ENCODE measurements at places on chromosomes 5 and 9.

DNA sequence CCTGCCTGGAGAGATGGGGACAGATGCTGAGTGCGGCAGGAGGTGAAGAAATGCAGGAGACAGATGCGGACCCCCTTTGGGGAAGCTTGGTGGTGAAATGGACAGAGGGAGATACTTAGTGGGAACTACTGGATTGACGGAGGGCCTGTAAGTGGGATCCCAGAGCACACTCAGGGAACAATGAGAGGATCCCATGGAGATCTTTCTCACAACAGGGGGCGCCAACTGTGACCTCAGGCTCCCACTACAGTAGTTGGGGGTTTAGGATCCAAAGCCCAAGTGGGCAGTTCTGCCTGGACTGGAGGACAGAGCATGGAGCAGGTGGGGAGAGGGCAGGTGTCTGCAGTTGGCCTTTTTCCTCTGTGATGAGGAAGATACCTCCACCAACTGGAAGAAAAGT, 3.4 kb downstream of the DPM2 start:
- no peak for DNase-seq

- DNase-seq: no peak
These were observed 31.4 kb upstream of the SELENOP start for GRCh38 chr5:42842921-42843641.

- DNase-seq: no peak
These were observed 51.3 kb upstream of the FREM1 start for GRCh38 chr9:14961372-14962068.

GRCh38 chr5:55603922-55604321, 69.2 kb upstream of the PLPP1 start:
- no peak for DNase-seq

DNA sequence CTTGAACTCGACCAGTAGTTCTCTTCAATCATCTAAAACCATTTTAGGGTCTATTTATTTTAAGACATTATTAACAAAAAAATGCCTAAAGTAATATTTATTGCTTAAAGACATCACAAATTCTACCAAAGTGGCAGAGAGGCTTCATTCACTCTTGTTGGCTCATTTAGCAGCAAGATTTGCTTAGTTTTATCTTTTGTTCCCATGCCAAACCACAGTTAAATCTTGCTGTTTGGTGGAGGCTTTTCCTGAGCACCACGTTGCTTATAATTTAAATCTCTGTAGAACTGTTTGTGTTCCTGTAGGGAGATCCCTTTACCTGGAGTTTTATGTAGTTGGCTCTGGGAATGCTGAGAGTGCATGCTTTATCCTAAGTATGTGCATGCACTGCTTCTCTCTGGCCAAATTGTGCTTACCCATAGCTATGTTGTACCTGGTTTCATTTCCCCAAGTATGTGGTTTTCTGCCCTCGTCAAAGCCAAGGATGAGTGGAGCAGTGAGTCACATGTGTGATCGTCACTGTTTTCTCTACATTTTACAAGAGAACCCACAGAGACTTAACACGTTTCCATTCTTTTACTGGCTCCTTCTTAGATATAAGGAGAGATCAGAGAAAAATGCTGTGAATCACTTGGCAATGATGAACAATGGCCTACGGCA, 42.1 kb upstream of the MAST4 start:
- no peak for DNase-seq

DNA sequence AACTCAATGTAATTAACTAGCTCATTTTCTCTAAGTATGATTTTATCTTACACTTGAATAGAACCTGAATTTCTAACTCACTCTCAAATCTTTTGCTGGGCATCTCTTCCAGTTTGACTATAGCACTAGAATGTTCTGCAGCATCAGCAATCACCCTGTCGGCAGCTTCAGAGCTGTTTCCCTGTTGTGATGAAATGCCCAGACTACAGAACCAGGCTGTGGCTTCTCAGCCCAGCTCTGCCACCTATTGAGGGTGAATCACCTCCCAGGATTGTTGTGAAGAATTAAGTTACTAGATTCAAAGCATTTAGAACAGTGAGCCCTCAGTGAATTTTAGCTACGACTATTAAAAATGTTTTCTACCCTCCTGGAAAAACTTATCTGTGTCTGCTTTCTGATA, 90.4 kb upstream of the ANKRD55 start:
- DNase-seq: no peak

DNA sequence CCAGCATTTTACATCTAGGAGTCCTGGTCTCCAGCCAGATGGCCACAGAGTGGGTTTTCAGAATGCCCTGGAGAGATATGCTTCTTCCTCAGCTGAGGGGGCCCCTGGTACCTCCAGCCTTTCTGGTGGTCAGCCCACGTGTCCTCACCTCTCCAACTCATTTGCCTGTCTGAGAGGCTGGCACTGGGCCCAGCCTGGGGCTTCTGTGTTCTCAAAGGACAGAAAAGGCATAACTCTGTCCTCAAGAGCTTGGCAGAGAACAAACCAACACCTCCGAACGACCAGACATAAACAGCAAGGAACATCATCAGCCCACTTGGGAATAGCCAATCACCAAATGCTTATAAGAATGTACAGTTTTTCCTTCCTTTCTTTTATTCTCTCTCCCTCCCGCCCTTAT, 17.1 kb downstream of the ENG start:
- no peak for DNase-seq

- DNase-seq: no peak
These were observed 404.6 kb downstream of the DMRT2 start for GRCh38 chr9:1454616-1455347.

DNA sequence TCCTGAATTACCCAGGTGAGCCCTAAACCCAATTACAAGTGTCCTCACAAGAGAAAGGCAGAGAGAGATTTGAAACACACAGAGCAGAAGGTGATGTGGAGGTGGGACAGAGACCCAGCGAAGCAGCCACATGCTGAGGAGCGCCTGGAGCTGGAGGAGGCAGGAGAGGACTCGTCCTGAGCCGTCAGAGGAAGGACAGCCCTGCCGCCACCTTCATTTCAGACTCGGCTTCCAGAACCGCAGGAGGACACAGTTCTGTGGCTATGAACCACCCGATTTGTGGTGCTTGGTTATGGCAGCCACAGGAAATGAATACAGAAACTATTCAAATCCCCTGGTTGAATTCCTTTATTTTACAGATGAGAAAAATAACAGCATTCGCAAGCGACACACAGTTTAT, 16.4 kb upstream of the FBP1 start:
- no peak for DNase-seq

DNA sequence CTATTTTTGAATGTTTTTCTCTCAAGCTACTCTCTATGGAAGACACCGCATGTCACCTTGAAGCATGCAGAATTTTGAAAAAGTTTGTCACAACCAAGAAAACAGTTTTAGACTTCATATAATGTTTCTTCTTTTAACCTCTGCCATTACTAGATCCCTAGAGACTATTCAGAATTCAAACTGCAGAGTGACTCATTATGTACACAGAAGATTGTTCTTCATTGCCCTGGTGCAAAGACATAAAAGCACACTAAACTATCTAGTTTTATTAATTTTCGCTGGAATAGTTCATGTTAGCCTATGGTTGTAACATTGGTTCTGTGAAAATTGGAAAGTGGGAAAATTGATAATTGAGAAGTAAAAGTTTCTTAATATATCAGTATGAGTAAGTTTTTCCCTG, 18.4 kb downstream of the F2RL2 start:
- no peak for DNase-seq

- no peak for DNase-seq
These were observed 645.0 kb upstream of the KLF4 start for GRCh38 chr9:108134486-108135128.

- DNase-seq: no peak
These were observed 114.9 kb downstream of the NMUR2 start for GRCh38 chr5:152290181-152290580.

GRCh38 chr9:126670270-126670669, 56.5 kb downstream of the LMX1B start:
- no peak for DNase-seq

DNA sequence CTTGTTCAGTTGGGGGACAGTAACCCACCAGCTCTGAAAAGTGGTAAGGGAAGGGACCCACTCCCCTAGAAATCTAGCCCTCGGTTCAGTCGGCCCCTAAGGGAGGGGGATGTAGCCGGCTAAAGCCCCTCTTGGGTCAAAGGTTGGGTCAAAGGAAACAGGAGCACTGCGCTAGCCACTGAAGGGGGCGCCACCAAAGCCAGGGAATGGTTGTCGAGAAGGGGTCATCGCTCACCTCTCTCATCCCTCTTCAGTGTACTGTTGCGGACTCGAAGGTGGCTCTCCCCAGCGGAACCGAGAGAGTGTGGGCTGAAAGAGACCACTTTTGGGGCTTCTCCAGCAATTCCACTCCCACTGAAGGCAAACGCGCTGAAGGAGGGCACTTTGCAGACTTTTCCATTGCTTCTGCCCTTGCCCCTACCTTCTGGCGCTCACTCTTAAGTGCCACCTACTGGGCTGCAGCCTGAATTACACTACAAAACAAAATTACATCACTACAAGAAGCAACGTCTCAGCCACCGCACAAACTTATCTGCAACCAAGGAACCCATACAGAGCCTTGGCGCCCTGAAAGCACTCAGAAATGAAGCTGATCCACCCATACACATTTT, 396.9 kb downstream of the PDE4D start:
- no peak for DNase-seq

DNA sequence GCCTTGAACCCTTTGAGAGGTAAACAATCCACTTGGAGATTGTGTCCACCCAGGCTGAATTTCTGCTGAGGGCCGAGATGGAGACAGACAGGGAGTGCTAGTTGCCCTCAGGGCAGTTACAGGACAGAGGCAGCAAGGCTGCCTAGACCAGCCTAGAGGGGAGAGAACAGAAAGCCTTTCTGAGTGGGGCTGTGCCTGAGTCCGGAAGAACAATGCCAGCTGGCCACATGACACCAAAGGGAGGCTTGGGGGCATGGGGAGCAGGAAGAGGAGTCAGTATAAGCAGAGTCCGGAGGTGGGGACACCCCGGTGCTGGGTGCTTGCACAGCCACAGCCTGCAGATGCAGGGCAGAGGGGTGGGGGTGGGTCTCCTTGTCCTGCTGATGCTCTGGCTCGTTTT, 145.7 kb downstream of the CFAP90 start:
- no peak for DNase-seq

- no peak for DNase-seq
These were observed 179.2 kb downstream of the RFK start for GRCh38 chr9:76215066-76215465.

GRCh38 chr5:172545291-172545801, 91.0 kb upstream of the SH3PXD2B start:
- DNase-seq: peak; percentile 51

DNA sequence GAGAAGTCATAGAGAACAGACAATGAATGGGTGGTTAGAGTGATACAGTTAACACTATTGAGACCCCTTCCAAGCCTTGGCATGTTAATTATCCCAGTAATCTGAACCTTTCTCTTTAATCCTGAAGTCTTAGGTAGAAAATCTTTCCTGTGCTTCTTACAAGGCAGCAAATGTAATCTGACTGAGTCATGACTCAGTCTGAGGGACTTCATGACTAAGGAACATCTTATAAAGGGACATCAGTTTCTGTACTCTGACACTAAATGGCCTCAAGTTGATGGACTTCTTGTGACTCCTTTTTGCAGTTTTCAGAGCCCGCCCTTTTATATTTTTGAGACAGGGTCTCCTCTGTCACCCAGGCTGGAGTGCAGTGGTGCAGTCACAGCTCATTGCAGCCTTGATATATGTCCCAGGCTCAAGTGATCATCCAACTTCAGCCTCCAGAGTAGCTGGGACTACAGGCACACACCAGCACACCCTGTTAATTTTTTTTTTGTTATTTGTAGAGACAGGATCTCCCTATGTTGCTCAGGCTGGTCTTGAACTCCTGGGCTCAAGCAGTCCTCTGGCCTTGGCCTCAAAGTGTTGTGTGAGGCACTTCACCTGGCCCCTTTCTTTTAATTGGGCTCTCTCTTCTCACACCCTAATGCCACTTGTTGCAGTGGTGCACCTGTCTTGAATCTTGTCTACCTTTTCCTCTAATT, 9.5 kb downstream of the EXOSC3 start:
- no peak for DNase-seq

- no peak for DNase-seq
These were observed 1565.5 kb upstream of the CDH9 start for GRCh38 chr5:28603869-28604268.

GRCh38 chr5:149018909-149019443, 43.9 kb downstream of the SH3TC2 start:
- no peak for DNase-seq

- no peak for DNase-seq
These were observed 717.0 kb downstream of the BRINP1 start for GRCh38 chr9:118652258-118652657.

GRCh38 chr5:37112383-37112991, 136.7 kb downstream of the CPLANE1 start:
- DNase-seq: no peak

GRCh38 chr5:45639040-45639439, 57.1 kb downstream of the HCN1 start:
- no peak for DNase-seq

- no peak for DNase-seq
These were observed 11.5 kb upstream of the F2RL2 start for GRCh38 chr5:76634661-76635060.

GRCh38 chr5:52864884-52865283, 77.2 kb downstream of the ITGA1 start:
- no peak for DNase-seq
